ENCODE measurements at places on chromosomes 2 and 18.

GRCh38 chr2:239289545-239289944 is 111.3 kb downstream of the HDAC4 start:
- no peak for DNase-seq

- DNase-seq = no peak
These were observed 94.4 kb downstream of the LYPD6B start for GRCh38 chr2:149132901-149133300.

DNA sequence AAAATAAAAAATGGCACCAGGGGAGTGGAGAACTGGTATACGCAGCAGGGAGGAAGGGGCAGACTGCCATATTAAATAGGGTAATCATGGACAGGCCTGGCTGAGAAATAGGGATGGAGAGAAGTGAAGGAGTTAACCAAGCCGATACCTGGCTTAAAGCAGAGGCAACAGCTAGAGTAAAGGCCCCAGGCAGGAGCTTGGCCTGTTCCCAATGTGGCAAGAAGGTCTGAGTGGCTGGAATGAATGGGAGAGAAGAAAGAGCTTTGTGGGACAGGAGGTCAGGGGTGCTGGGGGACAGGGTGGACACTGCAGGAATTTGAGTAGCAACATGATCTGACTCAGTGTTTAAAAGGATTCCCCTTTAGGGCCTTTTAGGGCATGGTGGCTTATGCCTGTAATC is 15.9 kb upstream of the AGFG1 start:
- DNase-seq = no peak

DNA sequence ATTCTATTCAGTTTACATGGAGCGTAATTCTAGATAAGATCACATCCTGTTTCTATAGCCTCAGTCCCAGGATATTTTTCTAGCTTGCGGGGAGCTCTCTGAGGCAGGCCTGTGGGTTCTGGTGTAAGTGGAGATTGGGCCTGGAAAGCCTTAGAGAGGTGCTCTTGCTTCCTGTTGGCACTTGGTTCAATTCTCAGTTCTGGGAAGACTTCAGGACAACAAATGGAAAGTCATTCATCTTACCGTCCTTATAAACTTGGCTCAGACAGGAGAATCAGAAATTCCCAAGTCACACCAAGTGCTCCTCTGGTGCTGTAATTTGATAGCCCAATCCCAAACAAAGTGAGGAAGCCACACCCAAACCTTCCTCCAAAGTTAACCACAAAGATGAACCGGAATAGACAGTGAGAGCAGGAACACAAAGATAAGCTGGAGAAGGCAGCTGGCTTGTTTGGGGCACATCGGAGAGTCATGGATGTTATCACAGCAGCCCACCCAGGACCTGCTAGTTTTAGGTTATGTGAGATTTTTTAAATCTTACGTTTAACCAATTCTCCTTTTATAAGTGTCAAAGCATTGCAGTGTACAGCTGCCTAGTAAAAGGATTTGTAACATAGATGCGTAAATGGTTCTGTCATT is 144.3 kb upstream of the MAP3K20 start:
- DNase-seq = no peak

DNA sequence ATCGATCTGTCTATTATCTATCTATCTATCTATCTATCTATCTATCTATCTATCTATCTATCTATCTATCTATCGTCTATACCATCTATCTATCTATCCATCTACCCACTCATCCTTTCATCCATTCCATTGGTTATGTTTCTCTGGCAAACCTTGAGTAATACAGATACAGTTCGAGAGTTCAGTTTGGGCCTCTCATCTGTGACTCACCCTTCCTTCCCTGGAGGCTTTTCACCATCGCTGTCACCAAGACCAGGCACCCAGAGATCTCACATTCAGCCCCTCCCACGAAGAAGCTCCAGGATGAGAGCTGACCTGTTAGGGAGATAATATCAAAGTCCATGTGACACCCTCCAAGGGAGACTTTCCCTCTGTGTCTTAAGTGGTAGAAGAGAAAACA is 164.1 kb upstream of the CELF4 start:
- no peak for DNase-seq

- no peak for DNase-seq
These were observed 116.3 kb upstream of the SCN7A start for GRCh38 chr2:166610180-166610912.

DNA sequence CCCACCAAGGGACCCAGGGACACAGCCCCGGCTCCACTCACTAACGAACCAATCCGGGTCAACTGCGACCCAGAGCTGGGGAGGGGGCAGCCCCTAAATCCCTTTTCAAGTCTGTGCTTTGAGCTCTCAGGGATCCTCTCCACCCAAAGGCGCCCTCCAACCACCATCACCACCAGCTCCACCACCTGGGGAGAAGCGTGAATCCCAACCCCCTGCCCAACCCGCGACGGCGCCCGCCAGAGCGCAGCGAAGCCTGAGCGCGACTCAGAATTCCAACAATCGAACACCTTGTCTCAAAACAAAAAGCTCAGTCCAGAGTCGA is 497 bp downstream of the DSC3 start:
- no peak for DNase-seq

DNA sequence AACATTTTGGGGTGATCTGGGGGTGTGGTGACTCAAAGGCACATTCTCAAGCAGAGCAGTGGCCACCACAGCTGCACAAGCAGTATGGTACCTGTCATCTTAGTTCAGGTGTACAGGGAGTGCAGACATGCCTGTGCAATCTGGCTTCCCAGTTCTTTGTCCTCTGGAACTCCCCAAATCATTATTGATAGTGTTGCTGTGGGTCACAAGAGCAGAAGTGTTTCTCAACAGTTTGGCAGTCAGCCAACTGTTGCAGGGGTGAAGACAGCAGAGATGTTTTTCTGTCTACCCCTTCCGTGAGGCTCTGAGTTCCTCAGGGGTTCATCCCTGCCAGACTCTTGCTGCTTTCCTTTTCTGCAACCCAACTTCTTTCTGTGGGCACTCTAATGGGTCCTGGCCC is 206.5 kb upstream of the ZSWIM2 start:
- no peak for DNase-seq

GRCh38 chr18:65288908-65289307 is 461.9 kb upstream of the CDH7 start:
- no peak for DNase-seq

DNA sequence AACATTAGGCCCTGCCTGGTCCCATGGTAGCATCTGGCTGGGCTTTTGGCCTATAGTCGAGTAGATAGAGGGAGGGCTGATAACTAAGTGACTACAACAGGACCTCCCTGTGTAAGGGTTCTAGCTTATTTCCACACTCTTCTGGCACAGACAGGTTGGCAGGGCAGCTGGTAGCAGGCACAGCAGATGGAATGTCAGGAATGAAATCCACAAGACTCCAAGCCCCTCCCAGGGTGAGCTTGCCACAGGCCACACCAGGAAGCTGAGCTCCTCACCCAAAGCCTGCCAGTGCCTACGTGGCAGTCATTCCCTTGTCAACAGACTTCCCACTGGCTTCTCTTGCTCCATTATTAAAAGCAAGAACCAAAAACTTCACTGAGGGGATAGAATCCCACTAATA is 20.7 kb upstream of the C1QL2 start:
- no peak for DNase-seq

- DNase-seq = no peak
These were observed 49.7 kb downstream of the TRIB2 start for GRCh38 chr2:12766421-12766879.

DNA sequence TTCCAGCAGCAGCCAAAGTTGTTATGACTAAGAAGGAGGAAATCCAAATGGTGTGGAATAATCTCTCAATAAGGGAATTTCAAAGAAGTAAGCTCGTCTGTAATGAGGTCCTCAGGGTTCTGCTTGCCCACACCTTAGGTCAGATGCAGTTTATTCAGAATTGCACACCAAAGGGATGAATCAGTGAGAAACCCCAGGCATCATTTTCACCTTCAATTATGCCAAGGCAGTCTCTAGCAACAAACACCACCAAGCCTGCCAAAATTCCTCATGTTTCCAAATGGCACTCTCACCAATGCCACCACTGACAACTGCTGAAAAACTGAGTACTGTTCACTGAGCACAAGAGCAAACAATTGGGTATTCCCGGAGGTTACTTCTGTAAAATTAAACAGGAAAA is 43.6 kb downstream of the KCNG3 start:
- DNase-seq = no peak

DNA sequence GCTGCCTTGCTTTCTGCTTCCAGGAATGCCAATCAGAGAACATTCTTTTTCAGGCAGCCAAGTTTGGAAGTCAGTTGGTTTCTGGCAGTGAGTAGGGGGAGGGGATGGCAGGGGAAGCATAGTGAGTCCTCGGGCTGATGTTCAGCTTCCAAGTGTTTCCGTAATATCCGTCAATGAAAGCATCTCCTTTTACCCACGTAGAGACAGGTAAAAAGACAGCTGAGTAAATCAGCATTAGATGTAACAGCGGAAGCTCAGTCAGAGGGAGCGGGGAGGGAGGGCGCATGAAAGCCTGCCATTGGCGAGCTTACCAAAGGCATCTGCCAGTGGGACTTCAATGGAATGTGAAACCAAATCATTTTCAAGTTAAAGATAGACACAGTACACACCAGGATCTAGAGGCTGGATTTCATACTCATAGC is 117.1 kb upstream of the DTNA start:
- DNase-seq = no peak

GRCh38 chr2:196592331-196592910 is 47.1 kb upstream of the CCDC150 start:
- no peak for DNase-seq

DNA sequence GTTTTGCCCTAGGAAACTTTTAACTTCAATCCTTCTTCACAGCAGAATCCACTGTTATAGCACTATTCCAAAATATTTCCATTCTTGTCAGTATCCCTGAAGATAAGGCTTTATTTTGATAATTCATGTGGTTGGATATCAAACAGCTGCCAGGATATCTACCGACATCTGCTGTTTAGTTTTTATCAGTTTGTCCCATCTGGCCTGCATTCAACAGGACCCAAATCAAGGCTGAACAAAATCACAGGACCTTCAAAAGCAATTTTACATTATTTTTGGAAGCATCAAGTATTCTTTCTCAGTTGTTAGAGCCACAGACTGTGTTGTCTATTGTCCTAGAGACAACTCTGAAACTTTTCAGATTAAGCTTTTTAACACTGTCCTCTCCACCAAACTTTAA is 429.0 kb upstream of the PIK3C3 start:
- no peak for DNase-seq

All from stimulated activated CD8-positive, alpha-beta memory T cell treated with anti-CD3 and anti-CD28 coated beads, Interleukin-15, amount 100 ng/mL, for 4 hours (primary cell).